ENCODE measurements at places on chromosomes 11 and 22.
A peak's percentile ranks its signal among the peaks of the same experiment; 100 is the strongest.

- no peak for DNase-seq
Measured at GRCh38 chr11:85953491-85954143, 98.4 kb downstream of the CCDC83 start.

- DNase-seq = no peak
Measured at GRCh38 chr22:17914474-17914873, 109.9 kb downstream of the MICAL3 start.

GRCh38 chr11:110038201-110038600, 55.0 kb upstream of the ZC3H12C start:
- DNase-seq = no peak

DNA sequence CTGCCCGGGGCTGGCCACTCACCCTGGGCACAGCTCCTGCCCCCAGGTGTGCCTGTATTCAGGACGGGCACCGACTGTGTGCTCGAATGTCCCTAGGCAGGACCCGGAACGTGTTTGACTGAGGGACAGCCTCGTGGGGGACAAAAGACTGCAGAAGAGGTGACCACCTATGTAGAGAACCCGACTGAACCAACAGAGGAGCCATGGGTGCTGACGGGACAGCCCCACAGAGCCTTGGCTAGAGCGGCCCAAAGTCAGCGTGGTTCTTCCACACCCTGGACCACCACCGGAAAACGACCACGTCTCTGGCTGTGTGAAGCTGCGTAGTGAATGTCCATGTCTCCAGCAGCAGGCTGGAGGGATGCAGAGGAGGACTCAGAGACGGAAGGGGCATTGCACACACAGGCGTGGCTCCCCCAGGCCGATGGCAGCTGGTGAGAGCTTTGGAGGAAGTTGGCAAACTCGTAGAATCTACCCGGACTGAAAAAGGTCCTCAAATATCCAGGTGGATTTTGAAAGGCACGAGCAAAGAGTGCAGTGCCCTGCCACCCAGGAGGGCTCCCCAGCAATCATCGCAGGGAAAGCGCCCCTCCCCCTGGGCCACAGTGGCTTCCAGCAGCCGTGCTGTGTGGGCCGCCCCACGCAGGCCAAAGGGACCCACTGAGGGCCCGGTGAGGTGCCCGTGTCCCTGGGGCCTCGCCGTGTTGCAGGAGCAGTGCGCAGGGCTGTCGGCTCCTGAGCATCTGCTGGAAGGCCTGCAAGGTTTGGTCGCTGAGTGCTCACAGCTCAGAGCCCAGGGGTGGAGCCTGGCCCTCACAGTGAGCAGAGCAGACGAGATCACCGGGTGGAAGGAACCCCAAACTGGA, 17.5 kb upstream of the MUC5B start:
- peak; percentile 1 for DNase-seq

DNA sequence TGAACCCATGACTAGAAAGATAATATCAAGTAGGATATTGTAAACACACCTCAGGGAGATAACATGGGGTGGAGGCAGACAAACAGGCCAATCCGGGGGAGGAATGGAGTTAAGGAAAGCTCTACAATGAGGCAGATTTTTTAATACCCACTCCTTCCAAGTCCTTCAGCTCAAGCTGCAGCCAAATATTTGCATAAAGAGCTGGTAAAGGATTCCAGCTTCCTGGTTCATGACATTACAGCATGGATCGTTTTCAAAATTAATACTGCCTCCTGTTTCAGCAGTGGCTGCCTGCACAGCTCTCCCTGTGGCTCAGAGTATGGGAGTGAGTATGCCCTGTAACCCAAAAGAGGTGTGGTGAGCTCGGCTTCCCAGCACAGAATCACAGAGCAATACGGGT, 5.1 kb downstream of the POU2AF3 start:
- no peak for DNase-seq

DNA sequence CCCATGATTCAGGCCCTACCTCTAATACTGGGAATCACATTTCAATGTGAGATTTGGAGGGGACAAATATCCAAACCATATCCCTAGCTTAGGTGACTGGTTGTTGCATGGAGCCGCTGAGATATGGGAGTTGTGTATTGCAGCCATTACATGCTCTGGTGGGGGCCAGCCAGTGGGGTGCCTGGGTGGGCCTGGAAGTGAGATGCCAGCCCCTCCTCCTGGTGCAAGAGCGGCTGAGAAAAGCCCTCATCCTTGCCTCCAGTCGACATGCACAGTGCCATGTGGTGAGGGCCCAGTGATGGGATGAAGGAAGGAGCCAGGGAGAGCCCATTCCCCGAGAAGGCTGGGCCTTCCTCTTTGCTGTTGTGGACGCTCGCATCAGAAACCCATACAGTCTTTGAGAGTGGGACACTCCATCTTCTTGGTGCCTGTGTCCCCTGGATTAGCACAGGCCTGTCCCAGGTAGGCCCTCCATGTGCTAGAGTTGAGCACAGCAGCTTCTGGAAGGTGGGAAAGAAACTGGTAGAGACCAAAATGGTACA, 1043.0 kb downstream of the TBC1D22A start:
- DNase-seq = no peak

DNA sequence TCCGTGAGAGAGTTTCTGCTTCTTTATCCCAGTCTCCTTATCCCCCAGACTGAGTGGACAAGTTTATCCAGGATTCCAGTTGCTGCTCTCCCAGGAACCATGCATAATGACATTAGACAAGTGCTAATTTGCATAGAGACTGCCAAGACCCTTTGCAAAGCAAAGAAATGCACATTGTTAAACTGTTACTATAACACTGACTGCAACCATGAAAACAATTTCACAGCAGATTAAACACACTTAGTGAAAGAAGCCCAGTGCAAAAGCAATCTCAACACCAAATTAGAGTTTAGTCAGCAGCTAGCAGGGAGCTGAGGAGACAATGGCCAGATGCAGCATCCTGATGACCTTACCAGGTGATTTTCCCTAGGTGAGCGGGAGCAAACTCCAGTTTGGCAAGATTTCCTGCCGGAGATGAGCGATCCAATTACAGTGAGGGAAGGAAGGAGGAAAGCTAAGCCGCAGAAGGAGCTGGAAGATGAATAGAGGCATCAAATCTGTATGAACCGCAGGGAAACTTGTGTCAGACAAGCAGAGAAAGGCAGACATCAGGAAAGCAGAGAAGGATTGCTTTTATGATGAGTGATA, 273.8 kb upstream of the B3GAT1 start:
- DNase-seq = no peak

DNA sequence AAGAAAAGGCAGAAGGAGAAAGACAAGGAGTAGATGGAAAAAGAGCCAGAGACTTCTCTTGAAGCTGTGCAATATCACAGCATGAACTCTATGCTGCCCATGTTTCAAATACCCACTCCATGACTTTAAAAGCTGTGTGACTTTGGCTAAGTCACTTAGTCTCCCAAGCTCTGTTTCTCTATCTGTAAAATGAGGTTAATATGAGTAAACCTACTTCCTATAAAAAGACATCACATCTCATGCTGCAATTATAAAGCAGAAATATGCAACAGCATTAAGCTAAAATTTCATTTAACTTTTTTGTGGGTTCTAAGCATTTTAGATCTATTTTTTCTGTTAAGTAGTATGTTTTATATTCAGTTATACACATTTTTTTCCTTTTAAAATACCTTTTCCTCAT, 11.6 kb downstream of the DGCR2 start:
- DNase-seq = no peak

DNA sequence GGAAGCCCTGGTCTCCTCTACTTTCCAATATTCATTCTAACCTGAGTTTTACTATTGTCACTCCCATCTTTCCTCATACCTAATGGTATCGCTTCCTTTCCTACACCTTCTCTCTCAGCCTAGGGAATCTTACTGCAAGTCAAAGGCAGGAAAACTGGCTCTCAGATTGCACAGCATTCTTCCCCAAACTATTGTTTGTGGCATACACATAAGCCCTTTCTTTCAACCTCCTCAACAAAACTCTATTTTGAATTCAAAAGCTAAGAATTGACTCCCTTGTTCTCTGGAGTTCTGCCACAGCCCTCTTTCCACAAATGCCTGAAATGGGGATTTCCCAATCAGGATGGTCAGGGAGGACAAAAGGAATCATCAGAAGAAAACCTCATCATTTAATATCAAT, 181.5 kb downstream of the FAM76B start:
- DNase-seq = no peak

DNA sequence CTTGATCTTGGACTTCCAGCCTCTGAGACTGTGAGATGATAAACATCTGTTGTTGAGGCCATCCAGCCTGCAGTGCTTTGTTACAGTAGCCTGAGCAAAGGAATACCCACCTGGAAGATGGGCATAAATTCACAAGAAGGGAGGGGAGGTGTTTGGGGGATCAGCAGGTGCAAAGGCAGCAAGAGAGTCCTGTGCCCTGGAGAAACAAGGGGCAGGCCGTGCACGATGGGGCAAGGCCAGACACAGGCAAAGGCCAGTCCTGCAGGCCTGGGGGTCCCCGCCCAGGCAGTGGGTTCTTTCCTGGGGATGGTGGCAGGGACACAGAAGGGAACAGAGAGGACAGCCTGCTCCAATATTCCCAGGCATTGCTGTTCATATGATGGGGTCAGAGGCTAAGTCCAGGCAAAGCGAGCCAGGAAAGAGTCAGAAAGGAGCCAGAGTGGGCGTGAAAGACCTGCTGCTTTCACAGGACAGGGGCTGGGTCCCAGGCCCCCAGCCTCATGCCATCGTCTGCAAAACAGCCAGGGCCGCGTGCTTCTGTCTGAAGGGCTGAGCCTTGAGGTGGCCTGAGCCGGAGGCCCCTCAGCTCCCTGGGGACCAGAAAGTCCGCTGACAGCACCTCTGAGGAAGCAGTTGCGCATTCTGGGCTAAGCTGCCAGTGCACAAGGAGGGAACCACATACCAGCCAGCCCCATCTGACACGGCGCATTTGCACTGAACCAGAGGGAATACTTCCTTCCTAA, 48.8 kb downstream of the MYEOV start:
- no peak for DNase-seq

GRCh38 chr11:128201009-128201408, 386.3 kb downstream of the ETS1 start:
- DNase-seq = peak; percentile 37

DNA sequence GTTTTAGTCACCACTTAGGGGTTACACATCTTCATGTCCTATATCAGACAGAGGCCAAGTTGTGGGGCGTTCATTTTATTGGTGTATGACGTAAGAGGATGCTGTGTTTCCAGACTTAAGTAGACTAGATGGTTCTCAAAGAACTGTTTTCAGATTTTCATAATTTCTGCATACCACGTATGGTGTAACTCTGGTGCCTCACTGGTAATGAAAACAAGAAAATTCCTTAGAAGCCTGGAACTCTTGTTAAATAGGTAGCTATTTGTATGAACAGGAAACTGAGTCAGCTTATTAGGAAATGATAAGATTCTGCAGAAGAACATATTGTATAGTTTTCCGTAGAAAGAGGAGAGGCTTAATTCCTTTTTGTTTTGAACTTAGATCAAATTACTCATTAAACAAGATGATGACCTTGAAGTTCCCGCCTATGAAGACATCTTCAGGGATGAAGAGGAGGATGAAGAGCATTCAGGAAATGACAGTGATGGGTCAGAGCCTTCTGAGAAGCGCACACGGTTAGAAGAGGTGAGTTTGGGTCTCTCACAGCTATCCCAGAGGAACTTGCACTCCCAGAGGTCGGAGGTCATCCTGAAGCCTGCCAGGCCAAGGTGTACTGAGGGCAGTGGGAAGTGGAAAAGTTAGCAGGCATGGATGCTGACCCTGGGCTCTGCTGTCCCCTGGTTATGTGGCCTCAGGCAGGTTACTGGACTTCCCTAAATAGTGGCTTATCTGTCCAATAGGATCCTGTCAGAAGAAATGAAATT, 3.9 kb downstream of the CDC45 start:
- no peak for DNase-seq

DNA sequence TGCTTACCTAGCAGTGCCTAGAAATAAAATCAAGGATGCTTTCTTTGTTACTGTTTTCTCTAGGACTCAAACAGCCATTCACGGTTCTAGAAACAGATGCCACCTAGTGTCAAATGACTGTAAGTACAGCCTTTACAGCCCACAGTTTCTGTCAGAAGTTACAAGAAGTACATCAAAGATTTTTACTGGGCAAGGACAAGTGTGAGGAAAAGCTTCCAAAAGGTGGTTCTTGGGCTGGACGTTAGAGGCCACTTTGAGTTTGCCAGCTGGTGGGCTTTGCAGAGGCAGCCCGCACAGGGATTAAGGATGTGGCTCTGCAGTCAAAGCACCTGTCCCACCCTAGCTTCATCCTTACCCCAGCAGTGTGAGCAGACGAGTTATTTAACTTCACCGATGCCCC, 6.9 kb downstream of the KMT5B start:
- DNase-seq = no peak

DNA sequence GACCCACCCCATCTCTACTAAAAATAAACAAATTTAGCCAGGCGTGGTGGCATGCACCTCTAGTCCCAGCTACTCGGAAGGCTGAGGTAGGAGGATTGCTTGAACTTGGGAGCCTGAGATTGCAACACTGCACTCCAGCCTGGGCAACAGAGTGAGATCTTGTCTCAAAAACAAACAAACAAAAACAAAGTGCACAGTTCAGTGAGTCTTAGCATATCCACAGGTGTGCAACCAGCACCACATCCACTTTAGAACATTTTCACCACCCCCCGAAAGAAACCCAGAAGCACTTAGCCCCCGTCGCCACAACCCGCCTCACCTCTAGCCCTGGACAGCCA, 27.4 kb downstream of the MB start:
- DNase-seq = no peak
